ENCODE measurements at places on chromosomes 16 and 17.
A peak's percentile ranks its signal among the peaks of the same experiment; 100 is the strongest.

DNA sequence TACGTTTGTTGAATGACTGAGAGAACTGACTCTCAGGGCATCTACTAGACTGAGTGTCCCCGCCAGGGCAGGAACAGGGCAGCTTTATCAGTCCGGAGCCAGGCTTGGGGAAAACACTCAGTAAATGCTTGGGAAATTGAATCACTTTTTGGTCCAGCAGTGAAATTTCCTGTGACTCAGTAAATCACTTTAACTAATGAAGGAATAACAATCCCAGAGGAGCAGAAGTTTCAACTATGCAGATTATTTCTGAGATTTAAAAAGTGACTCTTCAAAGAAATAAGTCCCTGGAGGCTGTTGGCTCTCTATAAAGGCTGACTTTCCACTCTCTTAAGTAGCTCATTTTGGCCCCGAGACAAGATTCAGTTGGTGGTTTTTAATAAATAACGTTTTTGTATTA, 101.8 kb downstream of the FOXL1 start:
- peak; percentile 85 for DNase-seq

DNA sequence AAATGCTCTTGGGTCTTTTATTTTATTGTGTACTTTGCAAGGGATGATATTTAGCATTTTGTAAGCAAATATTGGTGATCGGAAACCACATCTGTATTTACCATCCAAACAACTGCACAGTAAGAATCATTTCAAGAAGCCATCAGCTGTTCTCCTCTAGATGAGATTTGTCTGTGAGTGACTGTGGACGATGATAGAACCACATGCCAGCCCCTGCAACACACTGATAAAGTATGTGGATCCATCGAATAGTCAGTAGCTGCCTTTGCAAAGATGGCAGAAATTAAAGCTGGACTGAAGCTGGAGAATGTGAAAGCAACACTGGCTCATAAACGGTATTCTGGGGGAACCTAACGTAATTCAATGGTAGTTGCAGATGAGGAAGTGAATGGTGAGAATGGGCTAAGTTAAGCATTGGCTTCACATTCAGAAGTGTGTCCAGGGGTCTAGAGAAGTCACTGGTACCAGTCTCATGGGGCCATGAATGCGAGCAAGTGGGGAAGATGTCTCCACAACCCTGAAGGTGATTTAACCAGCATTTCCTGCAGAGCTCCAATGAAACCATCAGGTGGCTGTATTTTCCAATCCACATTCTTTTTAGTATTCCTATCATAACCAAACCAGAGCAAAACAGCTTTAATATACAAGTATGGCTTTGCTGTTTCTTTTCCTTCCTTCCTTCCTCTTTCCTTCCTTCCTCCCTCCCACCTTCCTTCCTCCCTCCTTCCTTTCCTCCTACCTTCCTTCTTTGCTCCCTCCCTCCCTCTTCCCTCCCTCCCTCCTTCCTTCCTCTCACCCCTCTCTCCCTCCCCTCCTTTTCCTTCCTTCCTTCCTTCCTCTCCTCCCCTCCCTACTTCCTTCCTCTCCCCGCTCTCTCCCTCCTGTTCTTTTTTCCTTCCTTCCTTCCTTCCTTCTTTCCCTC, 169.4 kb downstream of the ABCA8 start:
- DNase-seq, result no peak

DNA sequence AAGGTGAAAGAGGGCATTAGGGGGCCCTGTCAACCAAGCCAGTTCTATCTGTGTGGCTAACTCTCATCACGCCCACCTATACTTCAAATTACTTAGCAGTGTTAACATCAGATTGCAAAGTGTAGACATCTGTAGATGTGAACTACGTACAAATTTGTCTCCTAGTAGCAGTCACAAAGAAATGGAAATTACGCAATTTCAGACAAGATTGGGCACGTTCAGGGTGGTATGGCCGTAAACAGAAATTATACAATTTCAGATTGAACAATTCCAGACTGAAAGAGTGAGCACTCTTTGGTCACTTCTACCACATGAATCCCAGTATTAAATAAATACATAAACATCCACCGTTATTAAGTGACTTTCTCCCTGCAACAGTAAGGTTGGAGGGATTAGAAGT, 592.7 kb upstream of the PSMD7 start:
- DNase-seq, result no peak

DNA sequence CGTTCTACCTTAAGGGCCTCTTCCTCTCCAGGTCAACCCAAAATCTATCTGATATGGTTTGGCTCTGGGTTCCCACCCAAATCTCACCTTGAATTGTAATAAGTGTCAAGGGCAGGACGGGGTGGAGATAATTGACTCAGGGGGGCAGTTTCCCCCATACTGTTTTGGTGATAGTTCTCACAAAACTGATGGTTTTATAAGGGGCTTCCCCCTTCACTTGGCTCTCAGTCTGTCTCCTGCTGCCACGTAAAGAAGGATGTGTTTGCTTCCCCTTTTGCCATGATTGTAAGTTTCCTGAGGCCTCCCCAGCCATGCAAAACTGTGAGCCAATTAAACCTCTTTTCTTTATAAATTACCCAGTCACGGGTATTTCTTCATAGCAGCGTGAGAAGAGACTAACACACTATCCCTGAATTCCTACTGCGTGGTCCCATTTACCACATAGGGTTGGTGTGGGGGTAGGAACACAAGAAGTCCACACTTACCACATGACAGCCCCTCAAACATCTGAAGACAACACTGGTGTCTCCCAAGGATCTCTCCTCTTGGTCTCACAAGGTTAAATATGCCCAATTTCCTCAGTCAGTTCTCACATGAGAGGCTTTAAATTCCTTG, 8.2 kb downstream of the COTL1 start:
- no peak for DNase-seq

DNA sequence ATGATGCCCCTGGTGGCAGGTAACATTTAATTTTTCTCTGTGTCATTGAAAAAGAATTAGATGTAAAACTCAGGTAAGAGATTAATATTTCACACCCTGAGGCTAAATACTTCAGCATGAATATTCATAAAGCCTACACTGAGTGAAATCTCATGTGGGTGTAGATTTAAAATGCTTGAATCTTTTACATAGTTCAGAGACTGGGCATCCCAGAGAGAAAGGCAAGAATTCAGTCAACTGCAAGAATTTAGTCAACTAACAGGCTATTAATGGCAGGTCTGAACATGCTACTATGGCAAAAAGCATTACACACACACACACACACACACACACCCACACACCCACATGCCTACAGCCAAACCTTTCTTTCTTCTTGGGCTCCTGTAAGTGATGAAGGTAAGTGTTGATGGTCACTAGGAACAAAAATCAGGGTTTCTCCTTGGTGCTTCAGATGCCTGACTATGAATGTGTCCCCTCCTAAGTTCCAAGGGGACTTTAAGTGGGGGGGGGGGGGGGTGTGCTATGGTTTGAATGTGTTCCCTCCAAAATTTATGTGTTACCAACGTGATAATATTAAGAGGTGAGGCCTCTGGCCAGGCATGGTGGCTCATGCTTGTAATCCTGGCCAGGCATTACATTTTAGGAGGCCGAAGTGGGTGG, 63.7 kb upstream of the PSMD7 start:
- no peak for DNase-seq

GRCh38 chr17:17815062-17815406, 21.8 kb downstream of the SREBF1 start:
- DNase-seq, result no peak

DNA sequence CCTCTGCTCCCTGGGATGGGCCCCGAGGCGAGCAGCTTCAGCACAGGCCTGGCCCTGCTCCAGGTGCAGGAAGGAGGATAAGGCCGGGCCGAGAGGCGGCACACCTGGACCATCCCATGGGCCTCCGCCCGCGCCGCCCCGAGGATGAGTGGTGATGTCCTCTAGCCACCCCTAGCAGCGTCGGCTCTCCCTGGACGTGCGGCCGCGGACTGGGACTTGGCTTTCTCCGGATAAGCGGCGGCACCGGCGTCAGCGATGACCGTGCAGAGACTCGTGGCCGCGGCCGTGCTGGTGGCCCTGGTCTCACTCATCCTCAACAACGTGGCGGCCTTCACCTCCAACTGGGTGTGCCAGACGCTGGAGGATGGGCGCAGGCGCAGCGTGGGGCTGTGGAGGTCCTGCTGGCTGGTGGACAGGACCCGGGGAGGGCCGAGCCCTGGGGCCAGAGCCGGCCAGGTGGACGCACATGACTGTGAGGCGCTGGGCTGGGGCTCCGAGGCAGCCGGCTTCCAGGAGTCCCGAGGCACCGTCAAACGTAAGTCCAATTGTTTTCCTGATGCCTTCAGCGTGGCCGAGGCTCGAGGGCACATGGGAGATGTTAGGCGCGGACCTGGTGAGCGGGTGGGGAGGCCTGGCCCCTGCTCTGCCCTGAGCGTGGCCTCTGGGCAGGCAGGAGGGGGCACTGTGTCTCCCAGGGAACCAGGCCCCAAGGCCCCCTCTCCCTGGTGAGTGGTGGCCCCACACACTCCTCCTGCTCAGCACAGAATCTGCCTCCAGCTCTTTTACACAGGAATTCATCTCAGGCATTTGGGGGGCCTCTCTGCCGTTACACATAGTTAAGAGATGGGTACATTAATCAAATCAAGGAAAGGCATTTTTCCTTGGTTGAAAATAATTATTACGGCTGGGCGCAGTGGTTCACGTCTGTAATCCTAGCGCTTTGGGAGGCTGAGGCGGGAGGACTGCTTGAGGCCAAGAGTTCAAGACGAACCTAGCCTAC, 855 bp downstream of the TMEM204 start:
- no peak for DNase-seq

DNA sequence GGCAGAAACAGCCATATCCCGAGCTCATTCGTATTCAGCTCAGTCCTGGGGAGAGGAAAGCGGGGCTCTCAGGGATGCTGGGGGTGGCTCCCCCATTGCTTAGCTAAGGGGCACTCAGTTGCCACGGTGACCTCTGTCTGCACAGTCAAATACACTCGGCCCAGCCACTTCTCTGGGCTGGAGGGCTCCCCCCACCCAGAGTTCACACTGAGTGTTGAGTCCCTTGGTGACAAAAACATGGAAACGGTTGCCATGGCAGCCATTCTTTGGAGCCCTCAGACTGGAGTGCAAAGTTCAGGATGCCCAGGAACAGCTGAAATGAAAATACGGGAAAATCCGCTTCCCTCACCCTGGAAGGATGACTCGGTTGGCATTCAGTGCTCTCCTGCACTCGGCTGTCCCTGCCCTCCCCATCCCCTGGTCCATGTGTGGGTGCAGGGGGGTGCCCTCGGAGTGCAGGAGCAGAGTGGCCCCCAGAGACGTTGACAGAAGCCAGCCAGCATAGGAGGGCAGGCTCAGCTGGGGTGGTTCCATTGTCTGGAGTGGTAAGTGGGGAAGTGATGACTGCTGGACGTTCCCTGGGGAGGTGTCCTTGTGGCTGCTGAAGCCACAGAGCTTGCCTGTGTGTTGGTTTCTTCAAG, 216.5 kb downstream of the NTN1 start:
- no peak for DNase-seq

GRCh38 chr17:46720408-46720807, 98.1 kb downstream of the WNT3 start:
- DNase-seq, result no peak

DNA sequence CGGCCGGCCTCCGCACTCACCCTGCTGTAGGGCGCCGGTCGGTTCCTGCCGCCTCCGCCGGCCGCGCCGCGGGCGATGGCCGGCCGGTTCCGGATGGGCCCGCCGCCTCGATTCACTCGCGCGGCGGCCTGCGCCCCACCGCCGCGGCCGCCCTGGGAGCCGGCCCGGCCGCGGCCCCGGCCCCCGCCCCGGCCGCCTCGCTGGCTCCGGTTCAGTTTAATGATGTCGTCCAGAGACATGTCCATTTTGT, 158 bp downstream of the ALYREF start:
- no peak for DNase-seq

DNA sequence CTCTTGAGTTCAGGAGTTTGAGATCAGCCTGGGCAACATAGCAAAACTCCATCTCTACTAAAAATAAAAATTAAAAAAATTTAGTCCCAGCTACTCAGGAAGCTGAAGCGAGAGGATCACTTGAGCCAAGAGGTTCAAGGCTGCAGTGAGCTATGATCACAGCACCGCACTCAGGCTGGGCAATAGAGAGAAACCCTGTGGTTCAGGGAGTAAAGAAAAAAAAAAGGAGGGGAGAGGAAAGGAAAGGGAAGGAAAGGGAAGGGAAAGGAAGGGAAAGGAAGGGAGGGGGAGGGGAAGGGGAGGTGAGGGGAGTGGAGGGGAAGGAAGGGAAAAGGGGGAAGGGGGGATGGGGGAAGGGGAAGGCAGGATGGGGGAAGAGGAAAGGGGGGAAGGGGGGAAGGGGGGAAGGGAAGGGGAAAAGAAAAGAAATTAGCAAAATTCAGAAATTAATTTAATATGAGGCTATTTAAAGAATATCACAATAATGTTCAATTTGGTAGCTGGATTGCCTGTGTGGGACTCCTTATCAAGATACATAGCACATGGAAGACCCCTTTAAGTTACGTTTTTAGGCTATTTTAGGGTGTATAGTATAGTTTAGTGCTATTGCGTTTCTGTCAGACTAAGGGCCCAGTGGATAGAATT, 424.3 kb downstream of the CDH8 start:
- no peak for DNase-seq

GRCh38 chr16:85879549-85879948, 19.4 kb upstream of the IRF8 start:
- no peak for DNase-seq

GRCh38 chr17:6098823-6099180, 28.6 kb downstream of the WSCD1 start:
- DNase-seq, result peak; percentile 47

DNA sequence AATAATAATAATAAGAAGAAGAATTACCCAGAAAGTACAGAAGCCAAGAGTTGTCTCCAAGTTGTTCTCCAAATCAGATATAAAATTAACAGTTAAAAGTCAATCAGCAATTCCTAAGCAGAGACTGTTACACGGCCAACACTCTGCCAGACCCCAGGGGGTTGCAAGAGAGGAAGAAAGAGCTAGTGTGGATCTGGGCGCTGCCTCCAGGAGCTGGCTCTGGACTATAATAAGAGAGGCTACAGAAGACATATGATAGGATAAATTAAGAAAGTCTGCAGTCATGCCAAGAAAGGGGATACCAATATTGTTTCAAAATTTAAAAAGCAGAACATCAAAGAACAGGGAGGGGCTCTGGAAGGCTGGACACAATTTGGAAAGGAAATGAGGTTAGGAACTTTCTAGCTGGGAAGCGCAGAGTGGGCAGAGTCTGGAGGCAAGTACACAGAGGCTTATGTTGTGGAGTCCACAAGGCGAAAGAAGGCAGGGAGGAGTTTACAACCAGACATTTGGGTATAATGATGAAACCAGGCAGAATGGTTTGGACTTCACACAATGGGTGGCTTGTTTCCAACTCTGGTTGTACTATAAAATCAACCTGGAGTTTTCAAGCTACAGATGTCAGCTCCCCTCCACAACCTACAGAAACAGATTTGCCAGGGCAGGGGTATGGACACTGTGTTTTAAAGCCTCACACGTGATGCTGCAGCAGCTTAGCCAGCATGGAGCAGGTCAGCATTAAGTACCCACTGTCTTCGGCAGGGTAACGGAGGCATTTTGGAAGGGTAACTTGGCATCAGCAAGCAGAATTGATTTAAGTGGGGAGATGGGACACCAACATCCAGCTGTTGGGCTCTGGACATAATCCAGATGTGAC, 49.4 kb downstream of the SLC39A11 start:
- no peak for DNase-seq

Data from pulmonary artery endothelial cell (primary cell).